ENCODE measurements at places on chromosomes 7 and 10. TPM values are rescaled to one million over a fixed set of nuclear protein-coding genes. Genes with fewer than 3 reads are reported as not detected.
A peak's percentile ranks its signal among the peaks of the same experiment; 100 is the strongest.

GRCh38 chr7:55066938-55067337 is 48.1 kb downstream of the EGFR start:
- no peak for DNase-seq

- peak; percentile 12 for DNase-seq
These were observed 64.1 kb downstream of the C10orf67 start for GRCh38 chr10:23280419-23281043.

DNA sequence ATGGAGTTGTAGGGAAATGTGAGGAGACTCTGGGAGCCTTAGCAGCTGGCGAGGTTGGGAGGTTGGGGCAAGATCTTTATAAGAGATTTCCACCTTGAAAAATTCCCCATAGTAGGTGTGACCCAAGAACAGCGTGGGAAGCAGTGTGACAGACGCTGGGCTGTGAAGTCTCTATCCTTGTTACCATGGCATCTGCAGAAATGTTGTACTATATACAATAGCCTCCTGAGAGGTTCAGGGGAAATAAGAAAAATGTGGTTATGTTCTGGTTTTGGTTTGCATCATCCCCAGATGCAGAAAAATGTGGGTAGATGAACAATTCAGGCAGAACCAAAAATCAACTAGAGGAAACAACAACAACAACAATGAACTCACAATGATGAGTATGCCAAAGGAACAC is 498.6 kb downstream of the SH2D4B start:
- no peak for DNase-seq

The CLEC5A gene
- 2.7 TPM for total RNA-seq

The TAS2R41 gene
- total RNA-seq = 0.77 TPM

The FAM180A gene
- total RNA-seq = 2.1 TPM
